Astrocyte (in vitro differentiated cells and primary cell): ENCODE measurements at places on chromosomes 1 and 21. TPM values are rescaled to one million over a fixed set of nuclear protein-coding genes. Genes with fewer than 3 reads are reported as not detected.

DNA sequence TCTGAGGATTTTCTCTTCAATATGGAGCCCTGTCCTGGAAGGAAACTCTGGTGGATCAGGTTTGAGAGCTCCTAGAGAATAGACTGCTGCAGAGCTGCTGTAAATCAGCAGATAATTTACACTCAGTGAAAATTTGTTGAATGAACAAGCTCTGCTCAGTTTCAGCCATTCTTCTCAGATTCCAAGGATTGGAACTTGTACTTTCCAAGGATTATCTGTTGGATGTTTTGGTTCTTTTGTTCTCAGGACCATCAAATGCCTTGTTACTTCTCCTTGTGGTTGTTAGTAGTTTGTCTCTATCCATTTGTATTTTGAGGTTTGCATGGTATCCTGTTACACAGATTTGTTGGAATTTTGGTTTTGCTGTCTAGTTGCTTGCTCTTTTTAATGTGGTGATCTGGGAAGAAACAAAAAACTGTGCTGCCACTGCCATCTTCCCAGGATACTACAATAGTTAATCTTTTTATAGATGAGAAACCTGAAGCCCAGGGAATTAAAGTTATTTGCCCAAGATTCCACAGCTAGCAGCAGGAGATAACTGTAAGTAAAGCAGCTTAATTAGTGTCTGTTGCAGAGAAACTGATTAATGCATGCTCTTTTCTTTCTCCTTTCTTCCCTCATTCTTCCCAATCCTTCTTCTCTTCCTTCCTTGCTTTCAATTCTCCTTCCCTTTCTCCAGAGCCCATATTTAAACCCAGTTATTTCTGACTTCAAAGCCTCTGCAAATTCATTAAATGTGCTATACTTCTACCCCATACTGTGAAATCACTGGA, 21.7 kb upstream of the KIFAP3 start:
- DNase-seq = no peak

DNA sequence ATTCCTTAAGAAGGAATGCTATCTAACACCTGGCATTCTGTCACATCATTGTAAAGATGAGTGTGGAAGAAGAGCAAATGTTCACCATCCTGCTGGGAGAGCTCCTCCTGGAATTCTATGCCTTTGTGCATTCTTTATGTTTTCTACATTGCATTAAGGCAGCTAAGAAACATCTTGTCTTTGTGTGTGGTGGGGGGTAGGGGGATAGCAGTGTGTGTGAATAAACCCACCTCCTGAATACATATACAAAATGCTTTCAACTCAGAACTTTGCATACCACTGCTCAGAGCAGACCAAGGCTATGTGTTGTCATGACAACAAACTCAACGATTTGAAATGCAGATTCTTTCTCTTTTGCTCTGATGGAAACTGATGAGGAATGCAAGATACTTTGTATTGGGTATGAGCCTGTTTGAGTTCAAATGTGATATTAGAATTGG, 193.6 kb upstream of the KAZN start:
- DNase-seq = no peak

DNA sequence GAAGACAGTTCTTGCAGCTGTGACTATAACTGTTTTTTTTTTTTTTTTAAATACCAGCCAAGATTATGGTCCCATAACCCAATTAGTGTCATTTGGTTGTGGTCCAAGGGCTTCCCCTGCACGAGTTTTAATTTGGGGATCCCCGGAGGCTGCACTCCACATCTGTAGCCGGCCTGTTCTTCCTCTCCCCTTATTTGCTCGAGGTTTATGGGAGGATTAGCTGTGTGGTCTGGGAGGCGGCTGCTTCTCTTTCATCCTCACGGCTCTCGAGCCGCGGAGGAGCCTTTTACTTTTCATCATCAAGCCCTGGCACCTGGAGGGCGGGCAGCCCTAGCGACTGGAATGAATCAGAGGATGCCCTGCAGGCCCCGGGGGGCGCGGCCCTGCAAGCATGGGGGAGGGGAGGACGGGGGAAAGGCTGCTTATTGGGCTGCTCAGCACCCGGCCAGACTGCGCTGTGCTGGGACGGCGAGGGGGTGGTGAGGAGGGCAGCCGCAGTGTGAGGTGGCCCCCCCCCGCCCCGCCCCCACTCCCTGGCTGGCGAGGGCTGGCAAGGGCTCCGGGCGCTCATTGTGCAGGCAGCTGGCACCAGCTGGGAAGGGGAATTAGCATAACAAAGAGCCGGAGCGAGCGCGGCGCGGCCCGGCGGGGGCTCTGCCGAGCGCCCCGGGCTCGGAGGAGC, 18.5 kb downstream of the SERTAD4 start:
- DNase-seq = peak; percentile 39

DNA sequence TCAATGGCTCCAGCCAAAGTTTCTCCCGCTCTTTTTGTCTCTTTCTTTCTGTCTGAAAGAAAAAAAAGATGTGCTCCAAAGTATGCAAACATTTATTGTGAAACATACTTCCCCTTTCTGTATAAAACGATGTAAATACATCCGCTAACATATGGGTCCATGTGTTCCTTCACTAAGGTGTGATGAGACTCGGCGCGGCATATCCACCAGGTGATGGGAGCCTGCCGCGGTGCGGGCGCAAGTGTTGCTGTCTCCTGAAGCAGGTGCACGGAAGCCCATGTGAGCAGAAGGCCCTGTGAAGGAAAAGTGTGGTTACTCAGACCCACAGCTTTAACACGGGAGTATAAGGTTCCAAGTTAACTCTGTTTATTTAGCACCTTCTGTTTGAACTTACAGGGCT, 466.6 kb upstream of the C1orf87 start:
- no peak for DNase-seq

- no peak for DNase-seq
These were observed 13.2 kb upstream of the PRKAB2 start for GRCh38 chr1:147185432-147185831.

DNA sequence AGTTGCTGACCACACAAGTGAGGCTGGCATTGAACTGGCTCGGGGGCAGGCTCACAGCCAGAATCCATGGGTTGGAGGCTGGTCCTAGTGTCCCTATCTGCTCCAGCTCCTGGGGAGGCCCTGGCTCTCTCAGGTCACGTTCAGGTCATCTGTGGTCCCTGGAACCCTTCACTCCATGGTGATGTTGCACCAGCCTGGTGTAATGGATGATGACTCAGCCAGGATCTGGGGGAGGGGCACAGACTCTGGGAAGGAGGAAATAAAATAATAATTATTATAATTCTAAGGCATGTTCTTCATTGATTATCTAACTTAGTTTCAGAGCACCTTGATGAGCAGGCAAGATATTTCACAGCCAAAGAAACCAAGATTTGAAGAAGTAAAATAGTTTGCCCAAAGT, 26.6 kb upstream of the FCRL4 start:
- no peak for DNase-seq

- DNase-seq = no peak
These were observed at the start of gene CELA2B for GRCh38 chr1:15475752-15476314. CELA2B (plus strand) TSS chr1:15476104; CDS start chr1:15476126, 22 bp downstream.

DNA sequence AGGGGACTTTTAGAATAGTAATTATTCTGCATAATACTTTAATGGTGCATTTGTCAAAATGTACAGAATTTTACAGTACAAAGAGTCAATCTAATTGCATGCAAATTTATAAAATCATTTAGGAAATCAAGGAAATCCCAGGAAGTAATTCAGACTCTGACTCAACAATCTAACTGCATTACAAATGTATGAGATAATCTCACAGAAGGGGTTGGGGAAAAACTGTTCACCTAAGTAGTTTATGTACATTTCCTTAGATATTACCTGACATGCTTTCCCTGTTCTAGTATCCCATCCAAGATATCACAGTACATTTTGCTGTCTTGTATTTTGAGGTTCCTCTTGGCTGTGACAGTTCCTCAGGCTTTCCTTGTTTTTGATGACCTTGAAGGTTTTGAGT, 4.7 kb downstream of the CRB1 start:
- peak; percentile 12 for DNase-seq

- DNase-seq = no peak
These were observed 75.3 kb upstream of the COL6A1 start for GRCh38 chr21:45906196-45906805.

GRCh38 chr1:18109756-18110597, 2.4 kb downstream of the IGSF21 start:
- no peak for DNase-seq

DNA sequence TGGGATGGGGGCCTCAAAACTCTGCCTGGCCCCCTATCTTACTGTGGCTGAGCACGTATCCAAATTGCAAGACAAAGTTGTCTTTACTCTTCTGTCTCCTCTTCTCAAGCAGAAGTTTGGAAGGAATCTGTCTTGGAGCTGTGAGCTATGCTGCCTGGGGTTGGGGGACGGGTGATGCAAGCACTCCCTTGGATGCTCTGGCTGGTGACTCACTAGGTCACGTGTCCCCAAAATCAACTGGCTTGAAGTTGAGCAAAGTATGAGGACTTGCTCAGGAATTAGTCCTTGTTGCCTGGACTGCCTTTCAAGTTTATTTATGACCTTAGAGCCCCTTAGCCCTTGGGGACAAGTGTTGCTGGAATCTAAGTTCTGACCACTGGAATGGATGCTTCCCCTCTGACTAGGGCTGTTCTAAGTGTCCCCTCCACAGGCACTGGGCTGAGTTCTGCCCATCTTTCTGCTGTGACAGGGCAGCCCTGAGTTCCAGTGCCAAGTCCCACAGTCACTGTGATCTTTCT, 269.5 kb downstream of the HHAT start:
- peak; percentile 98 for DNase-seq

DNA sequence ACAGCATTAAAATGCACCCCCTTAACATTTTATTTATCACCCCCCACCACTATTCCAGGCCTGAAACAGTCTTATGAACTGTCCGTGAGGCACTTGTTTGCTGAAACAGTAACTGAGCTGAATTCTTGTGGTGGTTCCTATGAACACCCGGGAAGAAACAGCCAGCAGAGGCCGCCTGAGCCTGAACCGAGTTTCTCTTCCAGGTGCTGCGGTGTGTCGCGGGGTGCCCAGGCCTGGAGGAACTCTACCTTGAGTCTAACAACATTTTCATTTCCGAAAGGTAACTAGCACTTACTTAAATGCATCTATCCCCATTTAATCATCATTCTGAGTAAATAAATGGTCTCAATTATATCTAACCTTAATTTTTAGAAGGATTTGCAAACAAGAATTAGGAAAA, 66.8 kb downstream of the TBCE start:
- DNase-seq = no peak

- no peak for DNase-seq
These were observed 77.7 kb downstream of the GPR88 start for GRCh38 chr1:100615686-100616085.

DNA sequence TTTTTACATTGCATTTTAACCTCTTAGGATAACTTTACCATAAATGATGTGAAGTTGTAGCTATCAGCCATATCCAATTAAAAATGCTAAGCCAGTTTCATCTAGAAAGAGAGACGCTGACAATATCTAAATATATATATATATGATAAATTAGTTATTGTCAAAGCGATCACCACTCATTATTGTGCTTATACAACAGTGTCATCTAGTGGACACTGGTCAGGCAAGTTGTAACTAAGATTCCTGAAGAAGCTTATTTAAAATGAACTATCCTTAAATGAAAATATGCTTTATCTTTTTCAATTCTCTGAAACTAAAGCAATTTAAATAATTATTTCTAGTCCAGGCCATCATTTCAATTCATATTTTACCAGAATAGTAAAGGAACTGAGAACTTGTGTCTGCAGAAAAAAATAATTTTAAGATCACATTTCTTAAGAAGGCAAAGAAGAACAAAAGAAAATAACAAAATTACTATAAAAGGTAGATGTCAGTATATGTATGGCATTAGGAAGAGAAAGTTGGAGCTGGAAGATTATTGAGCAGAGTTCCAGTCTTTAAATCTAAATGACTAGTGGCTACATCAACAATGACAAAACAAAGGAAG, 193.3 kb upstream of the SNX7 start:
- peak; percentile 50 for DNase-seq

DNA sequence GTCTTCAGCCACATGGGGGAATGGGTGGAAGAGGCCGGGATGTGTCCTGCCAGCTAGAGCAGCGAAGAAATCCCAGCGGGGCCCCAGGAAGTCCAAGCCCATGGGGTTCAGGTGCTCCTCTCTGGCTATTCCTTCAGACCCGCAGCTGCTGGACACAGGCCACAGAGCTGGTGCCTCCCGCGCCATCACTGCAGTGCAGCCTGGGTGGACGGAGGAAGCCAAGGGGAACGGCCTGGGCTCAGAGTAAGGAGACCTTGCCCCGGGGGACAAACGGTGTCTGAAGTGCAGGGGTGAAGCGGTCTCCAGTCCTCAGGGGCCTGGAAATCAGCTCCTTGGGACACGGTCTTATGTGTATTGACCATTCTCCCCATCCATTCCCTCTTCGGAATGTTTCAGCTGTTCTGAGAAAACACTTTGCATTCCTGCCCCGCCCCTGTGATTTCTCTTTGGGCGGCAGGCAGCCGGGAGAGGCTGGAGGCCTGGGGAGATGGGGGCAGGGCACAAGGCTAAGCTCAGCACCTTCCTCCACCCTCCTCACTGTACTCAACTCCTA, 18.4 kb downstream of the MTHFR start:
- DNase-seq = peak; percentile 45

- DNase-seq = no peak
These were observed 20.5 kb downstream of the CD84 start for GRCh38 chr1:160558660-160559380.

DNA sequence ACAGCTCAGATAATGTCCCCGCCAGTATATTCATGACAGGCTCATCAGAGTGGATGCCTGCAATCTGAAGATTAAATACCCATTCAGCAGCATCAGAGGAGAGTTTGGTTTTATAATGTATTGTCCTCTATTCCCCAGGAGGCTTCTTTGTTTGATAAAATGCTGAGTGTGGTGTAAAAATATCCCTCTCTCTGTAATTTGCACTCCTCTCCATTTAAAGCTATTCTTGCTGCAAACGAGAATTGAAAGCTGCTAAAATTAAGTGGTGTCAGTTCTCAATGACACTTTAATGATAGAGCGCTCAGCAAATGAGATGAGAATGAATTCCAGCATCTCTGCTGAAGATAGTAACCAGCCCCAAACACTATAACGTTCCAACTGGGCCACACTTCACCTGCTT, 205.7 kb upstream of the RRP15 start:
- DNase-seq = no peak

- no peak for DNase-seq
These were observed 27.9 kb downstream of the PGM1 start for GRCh38 chr1:63621075-63621474.

DNA sequence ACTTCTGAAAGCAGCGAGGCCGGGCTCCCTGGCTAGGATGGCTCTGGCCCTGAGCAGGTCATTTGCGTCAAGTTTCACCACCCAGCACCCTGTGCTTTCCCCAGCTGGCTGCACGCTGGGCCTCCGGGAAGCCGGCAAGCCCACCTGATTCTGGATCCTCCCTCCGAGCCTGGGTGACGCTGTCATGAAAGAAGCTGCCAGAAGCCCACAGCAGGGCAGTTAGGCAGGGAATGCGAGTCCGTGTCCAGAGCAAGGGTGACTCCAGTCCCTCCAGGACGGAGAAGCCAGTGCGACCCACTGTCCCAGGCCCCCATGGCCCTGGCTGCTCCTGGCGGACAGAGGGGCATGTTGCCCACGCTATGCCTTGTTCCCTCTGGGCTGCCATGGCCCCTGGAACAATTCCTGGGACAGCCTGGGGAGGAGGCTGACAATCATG, 44.4 kb upstream of the PCBP3 start:
- DNase-seq = no peak

SIM2 gene
- 9.2 and 12.8 TPM in 2 replicates for total RNA-seq

TDRD10 gene
- not detected in 2 replicates for total RNA-seq

CA6 gene
- not detected in 2 replicates for total RNA-seq

HSPA6 gene
- total RNA-seq = 0.65 and 0.68 TPM in 2 replicates

ARMH1 gene
- 2.5 and 4.8 TPM in 2 replicates for total RNA-seq

MAN1C1 gene
- 0.86 and 1.6 TPM in 2 replicates for total RNA-seq

CLCA2 gene
- 0.46 and 0.77 TPM in 2 replicates for total RNA-seq

SPTA1 gene
- total RNA-seq = 0.02 and 0.09 TPM in 2 replicates

ZNF691 gene
- total RNA-seq = 5.8 and 6.3 TPM in 2 replicates

ORC1 gene
- 1.1 and 2.1 TPM in 2 replicates for total RNA-seq
